ENCODE measurements at places on chromosomes 7 and 10.

DNA sequence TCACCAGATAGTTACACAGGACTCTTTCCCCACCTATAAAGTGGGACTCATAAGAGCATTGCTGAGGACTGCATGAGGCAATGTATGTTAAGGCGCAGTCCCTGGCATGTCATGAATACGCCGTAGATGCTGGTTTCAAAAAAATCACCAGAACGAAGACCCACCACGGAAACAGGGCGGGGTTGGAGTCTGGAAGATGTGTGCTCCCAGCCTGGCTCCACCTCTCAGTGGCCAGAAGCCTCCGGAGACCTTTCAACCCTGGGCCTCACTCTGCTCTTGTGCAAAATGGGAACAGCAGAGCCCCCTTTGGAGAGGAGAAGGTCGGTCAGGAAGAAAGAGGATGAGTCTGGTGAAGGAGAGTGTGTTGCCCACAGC is 12.4 kb upstream of the ZMIZ1 start:
- no peak for DNase-seq

GRCh38 chr10:112744181-112745096 is 205.6 kb upstream of the TCF7L2 start:
- no peak for DNase-seq

DNA sequence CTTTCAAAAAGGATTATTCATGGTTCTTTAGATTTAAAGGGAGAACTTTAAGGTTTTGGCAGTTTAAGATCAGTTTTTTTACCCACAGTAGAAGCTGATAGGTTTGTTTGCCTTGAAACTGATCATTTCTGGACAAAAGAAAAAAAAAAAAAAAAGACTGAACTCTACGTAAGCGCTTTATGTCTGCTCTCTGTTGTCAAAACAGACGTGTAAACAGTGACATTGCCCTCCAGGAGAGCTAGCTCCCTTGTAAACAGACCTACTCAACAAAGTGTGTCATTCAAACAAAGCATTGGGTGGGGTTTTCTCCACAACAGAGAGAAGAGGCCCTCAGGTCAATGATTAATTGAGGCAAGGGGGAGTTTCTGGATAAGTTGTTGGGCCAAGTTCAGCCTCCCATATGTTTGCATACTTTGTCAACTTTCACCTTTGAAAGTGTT is 568.1 kb upstream of the LRRN3 start:
- DNase-seq: no peak

- peak; percentile 36 for DNase-seq
These were observed 170.9 kb downstream of the USP6NL start for GRCh38 chr10:11440250-11441150.

DNA sequence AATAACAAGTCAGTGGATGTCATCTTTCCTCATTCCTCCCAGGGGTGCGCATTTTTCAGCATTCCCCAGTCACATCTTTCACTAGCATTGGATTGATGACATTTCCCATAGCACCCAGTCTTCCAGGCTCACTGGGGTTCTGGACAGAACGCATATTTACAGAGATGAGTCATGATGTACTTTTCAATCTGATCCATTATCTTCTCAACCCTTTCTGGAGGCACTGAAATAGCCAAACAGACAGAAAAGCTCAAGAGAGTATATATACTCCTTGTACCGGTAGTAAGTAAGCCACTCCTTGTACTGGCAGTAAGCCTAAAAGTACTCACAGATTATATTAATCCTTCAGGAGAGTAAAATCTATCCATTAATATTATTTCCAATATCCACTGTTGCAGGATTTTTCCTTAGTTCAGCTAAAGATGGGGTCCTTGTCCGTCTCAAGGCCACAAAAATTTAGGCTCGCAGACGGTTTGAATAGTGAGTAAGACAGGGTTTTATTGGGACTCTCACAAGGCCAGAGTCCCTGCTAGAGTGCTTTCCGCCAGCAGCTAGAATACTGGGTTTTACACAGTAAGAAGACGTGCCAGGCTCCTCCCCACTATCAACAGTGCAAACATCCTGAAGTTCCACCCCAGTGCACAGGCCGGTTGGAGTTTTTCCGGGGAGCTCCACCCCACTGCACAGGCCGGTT is 60.8 kb downstream of the MDH2 start:
- DNase-seq: no peak

DNA sequence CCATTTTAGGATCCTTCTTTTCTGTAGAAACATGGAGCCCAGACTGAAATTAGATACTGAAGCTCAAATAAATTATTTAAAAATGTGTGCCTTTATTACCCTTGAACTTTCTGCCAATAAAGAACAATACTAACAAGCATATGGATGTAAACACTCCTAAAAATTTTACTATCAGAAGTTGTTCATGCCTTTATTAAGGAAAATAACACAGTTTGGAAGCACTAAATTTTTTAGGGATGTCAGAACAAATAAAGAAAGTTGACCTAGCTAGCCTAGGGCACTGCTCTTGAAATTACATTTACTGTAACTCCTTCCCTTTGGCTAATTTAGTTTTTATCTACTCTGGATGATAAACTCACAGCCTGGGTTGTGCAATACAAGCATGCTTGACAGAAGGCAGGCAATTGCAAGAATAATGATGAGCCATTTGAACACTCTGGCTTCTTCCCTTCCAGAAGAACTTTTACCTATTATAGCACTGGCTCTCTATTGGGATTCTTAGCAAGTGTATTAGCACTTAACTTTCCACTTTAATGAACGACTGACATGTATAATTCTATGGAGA is 351.7 kb upstream of the C7orf33 start:
- no peak for DNase-seq

Data from activated CD4-positive, alpha-beta T cell treated with anti-CD3 and anti-CD28 coated beads, Interleukin-2, Interleukin-6, amounts not matched to agents 100 ng/mL and 50 ng/mL, durations not matched to agents 16 hours and 8 hours (primary cell).